ENCODE measurements at places on chromosomes 2 and 18.

- DNase-seq = no peak
Observed at GRCh38 chr2:3288470-3289170, 89.0 kb downstream of the EIPR1 start.

DNA sequence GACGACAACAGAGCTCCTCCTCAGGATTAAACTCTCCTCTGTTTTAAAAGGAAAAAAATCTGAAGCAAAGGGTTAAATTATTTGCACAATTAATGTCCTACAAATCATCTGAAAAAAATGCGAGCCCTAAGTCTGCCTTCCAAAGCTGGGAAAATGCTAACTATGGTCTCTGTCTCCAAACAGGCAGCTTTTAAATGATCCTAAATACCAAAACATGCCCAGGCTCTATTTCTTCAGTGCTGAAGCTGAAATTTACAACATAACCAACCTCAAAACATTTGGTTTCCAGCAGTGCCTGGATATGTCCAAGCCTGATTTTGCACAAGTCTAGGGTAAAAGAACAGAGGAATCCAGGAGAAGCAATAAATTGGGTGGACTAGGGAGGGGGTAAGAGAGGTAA lies 57.2 kb downstream of the LBH start:
- no peak for DNase-seq

- DNase-seq = no peak
Observed at GRCh38 chr2:240303896-240304745, 131.3 kb upstream of the GPC1 start.

- DNase-seq = no peak
Observed at GRCh38 chr2:182090486-182090885, 104.8 kb downstream of the PPP1R1C start.

DNA sequence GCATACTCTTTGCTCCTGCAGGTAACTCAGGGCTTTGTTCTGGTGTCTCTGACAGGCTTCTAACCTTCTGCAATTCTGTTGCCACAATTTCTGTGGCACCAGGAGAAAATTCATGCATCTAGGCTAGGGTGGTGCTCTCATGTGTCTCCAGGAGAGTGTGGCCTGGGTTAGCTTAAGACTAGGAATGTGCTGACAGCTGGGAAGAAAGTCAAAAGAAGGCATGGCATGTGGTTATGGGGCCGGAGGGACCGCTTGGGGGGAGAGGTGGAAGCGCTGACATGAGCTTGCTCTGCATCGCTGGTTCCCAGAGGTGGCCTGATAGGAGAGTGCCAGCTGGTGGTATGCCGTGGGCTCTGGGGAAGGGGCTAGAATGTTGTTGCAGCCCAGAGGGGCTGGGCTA lies 173.3 kb upstream of the TNP1 start:
- DNase-seq = no peak

DNA sequence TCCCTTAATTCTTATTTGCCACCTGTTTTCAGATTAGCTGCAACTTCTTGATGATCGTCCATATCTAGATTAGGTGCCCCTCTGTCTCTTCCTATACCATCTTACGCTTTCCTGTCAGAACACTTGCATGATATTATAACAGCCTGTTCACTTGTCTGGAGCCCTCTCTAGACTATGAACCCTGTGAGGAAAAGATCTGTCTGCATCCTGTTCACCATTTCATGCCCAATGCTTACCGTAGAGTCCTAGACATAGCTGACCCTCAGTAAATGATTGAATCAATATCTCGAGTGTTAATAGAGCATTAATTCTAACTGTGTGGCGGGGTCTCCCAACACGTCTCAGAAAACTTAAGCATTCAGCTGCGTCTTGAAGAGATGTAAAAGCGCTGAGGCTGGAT lies 31.8 kb upstream of the TMEM17 start:
- no peak for DNase-seq

- DNase-seq = no peak
Observed at GRCh38 chr18:8257851-8258434, 351.3 kb upstream of the RAB12 start.

GRCh38 chr2:88099798-88100488 lies 27.9 kb downstream of the FABP1 start:
- DNase-seq = no peak

- DNase-seq = no peak
Observed at GRCh38 chr2:52343010-52343409, 1311.1 kb upstream of the NRXN1 start.

GRCh38 chr2:120670371-120670770 lies 65.3 kb upstream of the GLI2 start:
- DNase-seq = no peak
